Fibroblast of skin of right quadriceps (primary cell): ENCODE measurements at places on chromosomes 13 and 19.

DNA sequence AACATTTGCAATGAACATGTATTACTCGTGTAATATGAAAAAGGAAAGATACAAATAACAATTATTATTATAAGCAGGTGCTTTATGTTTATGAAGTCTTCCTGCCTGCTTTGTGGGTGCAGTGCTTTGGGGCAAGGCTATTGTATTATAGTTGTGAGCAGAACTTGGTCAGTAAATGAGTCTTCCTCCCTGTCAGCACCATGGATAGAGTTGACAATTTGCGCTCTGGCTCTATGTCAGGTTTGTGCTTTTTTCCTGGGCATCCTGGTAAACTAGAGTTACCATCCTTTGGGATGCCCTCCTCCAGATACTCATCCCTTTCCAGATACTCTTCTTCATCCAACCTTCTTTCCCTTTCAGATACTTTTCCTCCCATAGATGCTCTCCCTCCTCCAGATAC is 19.6 kb downstream of the ERICH6B start:
- no peak for DNase-seq

- no peak for DNase-seq
Observed at GRCh38 chr13:73141292-73141771, 82.5 kb downstream of the KLF5 start.

- peak; percentile 31 for DNase-seq
Observed at GRCh38 chr13:39603424-39603947, 493 bp upstream of the LHFPL6 start.

DNA sequence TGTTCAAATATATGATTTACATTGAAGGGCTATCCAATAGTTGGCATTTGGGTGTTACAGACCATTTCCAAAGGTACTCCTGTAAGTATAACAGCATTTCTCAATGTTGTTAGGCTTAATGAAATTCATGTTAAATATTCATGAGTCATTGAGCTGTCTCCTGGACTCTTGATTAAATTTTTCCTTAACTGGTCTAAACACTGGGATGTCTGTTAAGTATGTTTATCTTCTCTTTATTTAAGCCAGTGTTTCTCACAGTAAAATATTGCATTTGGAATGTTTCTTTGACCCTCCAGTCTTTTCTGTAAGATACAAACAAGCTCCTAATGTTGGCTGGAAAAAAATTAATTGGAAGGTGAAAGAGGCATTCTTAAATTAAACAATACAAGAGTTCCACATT is 402.5 kb upstream of the HTR2A start:
- peak; percentile 11 for DNase-seq

DNA sequence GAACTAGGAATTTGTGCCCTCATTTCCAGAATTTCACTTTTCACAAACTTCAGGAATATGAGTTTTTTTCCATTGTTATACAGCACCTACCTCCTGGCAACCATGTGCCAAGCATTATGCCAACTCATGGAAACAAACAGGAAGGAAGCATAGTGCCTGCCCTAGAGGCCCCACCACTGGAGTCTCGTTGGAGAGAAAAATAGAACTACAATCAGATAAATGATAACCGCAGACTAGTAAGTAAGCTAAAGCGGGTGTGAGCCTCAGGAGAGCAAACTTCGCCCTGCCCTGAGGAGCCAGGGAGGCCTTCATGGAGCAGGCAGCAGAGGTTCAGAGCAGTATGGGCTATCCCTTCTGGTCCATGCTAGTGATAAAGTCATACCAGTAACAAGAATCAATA is 75.9 kb downstream of the FRY start:
- DNase-seq: no peak

GRCh38 chr13:27411341-27411740 is 13.1 kb upstream of the GTF3A start:
- no peak for DNase-seq
